ENCODE measurements at places on chromosomes 11 and 22.

DNA sequence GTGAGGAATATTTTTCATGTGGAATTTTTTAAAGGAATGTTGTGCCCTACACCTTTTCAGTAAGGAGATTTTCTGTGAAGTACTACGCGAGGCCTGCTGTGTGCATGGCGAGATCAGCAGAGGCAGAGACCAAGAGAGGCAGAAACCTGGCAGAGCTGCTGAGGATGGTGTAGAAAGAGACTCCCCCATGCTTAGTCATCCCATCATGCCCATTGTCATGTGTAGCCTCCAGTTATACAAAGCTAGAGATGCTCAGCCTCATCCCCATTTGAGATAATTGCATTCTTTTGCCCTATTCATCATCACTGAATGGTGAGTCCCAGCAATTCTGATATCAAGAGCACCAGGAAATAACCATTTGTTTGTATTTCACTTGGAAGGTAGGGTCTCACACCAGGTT is 3.0 kb upstream of the MS4A7 start:
- DNase-seq = no peak

- DNase-seq = no peak
These were observed 24.1 kb downstream of the RRAS2 start for GRCh38 chr11:14334893-14335292.

DNA sequence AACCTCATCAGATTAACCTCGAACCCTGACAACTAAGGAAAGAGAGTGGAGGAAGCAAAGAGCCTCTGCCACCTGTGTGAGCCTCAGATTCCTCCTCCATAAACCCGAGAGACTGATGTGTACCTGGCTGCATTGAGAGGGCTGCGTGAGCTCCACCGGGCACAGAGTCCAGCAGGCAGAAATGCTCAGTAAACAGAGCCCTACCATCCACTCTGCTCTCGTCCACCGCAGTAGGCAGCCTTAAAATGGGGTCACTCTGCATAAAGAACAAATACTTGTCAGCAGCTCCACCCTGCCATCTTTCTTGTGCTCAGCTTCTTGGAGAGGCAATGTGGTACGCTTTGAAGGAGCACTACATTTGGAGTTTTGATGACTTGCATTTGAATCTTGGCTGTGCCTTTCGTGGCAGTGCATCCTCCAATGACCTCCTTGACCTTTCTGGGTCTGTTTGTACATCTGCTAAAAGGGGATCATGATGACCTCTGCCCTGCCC is 43.0 kb upstream of the CD5 start:
- no peak for DNase-seq

- DNase-seq = no peak
These were observed 33.7 kb upstream of the RAG2 start for GRCh38 chr11:36631774-36632173.

DNA sequence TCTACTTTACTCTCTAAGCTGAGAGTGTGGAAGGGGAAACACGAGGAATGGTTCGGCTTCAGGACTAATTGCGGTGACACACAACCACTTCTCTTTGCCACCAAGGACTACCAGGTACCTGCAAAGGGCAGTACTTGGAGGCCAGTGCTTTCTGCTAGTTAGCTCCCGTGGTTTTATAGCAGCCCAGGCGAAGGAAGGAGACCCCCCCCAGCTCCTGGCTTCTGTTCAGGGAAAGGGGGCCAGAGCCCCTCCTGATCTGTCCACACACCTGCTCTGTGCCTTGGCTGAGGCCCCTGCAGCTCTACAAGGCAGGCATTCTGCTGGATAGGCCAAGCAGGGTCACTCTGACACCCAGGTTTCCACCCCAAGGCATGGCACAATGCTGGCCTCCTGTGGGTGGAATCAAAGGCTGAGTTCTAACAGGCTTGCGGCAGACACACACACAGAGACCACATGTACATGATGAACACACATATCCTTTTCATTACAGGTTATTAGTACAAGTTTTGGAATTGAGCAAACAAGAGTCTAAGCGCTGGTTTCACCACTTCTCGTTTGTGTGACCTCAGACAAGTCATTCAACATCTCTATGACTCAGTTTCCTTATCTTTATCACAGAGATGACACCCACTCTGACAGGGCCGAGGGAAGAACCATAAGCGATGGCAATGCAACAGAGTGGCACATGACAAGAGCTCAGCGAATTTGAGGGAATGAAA is 7.5 kb downstream of the SERPIND1 start:
- DNase-seq = no peak

DNA sequence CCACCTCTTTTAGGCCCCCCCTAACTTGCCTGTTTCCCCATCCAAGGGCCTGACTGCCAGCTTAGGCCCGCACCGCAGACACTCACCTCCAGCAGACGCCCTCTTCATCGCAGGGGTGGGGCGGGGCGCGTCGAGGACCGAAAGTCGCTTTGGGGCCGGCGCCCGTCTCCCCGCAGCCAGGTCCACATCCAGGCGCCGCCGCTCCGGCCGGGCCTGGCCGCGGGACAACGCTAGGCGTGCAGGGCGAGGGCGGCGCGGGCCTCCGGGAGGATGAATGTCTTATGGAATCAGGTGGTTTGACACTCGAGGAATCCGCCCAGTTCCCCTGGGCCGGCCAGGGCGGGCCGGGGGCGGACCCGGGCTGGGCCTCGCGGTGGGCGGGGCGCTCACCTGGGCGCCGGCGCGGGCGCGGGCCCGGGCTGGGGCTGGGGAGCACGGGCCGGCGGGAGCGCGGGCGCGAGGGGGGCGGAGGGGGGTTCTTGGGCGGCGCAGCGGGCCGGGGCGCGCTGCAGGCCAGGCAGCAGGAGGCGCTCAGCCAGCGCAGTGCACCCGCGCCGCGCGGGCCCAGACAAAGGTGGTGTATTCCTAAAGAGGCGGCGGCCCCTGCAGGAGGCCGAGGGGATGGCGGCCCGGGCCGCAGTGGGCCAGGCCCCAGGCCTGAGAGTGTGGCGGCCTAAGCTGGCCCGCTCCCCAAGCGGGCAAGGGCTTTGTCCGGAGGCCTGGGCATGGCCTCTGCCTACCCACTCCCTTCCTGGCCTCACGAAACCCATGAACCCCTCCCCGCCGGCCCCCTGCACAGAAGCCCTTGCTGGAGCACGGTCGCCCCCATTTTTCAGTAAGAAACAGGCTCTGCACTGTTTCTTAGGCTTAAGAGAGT is 177.6 kb downstream of the IGLL1 start:
- DNase-seq = peak; percentile 11

DNA sequence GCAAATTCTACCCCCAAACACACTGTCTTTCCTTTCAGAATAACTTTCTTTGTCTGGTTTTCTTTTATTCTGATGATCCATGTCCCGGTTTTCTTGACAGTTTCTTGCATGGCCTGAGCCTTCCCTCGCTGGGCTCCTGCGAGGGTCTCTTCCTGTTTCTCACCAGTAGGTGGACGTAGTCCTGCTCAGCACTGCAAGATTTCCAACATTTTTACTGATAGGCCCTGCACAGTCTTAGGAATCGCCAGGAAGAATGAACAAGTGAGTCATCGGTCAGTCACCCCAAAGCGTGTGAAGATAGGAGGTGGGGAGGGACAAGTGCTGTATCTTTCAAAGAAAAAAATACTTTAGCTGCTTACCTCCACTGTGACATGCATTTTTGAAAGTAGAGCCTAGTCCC is 16.9 kb upstream of the KIRREL3 start:
- no peak for DNase-seq

DNA sequence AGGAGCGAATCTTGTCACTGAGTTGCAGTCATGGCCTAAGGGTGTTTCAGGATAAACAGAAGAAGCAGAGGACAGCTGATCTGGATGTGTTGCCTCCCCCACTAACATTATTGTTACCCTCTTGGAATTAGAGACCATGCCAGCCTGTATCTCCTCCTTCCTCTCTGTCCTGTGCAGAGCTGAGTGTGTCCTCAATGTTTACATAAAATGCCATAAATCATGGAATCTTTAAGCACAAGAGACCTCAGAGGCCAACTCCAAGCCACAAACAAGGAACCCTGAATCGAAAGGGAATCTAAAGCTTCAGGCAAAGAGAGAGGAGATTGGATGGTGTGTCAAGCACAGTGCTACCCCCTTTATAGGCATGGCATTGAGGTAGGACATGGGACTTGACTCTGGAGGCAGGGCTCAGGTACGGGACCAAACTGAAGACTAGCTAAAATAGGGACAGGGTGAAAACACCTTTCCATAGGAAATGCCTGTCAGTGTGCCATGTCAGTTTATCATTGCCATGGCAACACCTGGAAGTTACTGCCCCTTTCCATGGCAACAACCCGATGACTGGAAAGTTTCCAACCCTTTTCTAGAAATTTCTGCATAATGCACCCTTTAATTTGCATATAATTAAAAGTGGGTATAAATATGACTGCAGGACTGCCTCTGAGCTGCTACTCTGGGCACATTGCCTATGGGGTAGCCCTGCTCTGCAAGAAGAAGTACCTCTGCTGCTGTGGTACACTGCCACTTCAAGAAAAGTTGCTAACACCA is 489.7 kb downstream of the MIAT start:
- no peak for DNase-seq

DNA sequence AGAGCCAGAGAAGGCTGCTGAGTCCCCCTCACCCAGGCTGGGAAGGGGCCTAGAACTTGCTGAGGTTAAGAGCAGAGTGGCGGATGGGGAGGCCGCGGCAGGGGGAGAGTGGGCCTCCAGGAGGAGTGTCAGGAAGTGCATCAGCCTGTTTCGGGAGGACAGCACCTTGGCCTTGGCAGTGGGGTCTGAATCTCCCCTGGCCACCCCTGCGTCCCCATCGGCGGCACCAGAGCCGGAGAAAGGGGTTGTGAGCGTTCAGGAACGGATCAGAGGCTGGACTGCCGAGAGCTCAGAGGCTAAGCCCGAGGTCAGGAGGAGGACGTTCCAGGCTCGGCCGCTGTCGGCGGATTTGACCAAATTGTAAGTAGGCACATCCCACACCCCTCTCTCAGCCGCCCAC is 76.7 kb downstream of the KIAA1671 start:
- no peak for DNase-seq

DNA sequence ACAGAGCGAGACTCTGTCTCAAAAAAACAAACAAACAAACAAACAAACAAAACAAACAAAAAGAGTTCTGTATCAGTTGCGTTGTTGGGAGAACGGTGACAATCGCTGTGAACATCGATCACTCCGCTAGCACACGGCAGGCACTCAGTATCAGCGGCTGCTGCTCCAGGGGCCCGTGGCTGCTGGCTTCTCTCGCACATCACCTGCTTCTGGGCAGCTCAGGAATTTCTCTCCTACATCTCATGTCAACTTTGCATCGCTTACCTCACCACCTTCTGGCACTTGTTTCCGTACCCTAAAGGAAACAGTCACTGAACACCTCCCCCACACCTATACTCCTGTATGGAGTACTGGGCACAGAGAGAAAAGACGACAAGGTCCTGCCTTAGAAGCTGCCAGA is 70.3 kb upstream of the WNT7B start:
- no peak for DNase-seq

GRCh38 chr11:18352581-18352980 is 30.2 kb downstream of the GTF2H1 start:
- no peak for DNase-seq

All from activated T-cell treated with anti-CD3 and anti-CD28 coated beads for 1 hour (primary cell).